Activated CD8-positive, alpha-beta memory T cell treated with anti-CD3 and anti-CD28 coated beads for 1 hour (primary cell): ENCODE measurements at places on chromosomes 1 and 21.

GRCh38 chr1:115496904-115497527 lies 144.8 kb upstream of the VANGL1 start:
- DNase-seq = no peak

DNA sequence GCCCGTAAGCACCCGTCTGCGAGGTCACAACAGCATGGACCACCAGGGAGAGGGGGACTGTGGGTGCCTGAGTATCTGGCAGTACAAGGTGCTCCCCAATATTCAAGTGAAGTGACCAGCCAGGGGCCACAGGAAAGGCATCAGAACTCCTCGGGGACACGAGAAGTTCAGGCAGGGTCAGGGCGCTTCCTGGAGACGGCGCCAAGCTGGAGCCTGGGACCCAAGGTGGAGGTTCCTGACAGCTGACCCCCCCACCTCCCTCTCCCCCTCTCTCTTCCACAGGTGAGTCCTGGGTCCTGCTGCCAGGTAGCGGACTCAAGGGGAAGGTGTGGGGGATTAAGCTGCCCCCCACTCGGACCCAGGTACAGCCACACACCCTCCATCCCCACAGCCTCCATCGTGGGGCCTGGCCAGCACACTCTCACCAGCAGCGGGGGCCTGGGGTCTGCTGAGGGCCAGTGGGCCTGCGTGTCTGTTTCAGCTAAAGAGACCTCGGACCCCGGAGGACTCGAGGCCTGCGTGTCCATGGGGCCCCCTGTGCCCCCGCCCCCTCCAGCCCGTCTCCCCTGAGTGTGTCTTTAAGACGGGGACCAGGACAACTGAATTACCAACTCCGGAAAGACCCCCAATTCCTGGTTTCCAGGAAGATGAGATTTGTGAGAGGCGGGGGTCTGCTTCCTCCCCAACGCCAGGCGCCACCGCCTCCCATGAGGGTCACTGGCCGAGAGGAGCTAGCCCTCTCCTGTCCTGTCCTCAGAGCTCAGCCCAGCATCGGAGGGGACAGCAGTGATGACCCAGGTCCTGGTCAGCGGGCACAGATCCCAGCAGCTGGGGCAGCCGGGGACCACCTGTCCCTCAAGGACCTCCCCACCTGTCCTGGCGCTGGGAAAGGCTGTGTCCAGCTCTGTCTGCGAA lies 6.2 kb downstream of the TNFRSF18 start:
- no peak for DNase-seq

GRCh38 chr1:110203021-110203661 lies 7.0 kb upstream of the KCNC4 start:
- peak; percentile 22 for DNase-seq

DNA sequence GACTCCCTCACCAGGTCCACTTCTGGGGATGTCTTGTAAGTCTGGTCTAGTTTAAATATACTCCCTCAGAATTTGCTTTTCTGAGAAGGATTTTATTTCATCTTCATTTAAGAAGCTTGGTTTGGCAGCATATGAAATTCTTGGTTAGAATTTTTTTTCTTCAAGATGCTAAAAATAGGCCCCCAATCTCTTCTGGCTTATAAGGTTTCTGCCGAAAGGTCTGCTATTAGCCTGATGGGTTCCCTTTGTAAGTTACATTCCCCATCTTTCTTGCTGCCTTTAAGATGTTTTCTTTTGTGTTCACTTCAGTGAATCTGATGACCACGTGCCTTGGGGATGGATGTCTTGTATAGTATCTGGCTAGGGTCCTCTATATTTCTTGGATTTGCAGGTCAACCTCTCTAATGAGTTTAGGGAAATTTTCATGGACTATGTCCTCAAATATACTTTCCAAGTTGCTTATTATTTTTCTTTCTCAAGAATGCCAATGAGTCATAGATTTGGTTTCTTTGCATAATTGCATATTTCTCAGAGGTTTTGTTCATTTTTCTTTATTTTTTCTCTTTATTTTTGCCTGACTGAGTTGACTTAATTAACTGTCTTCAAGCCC lies 19.4 kb downstream of the TCP10L start:
- no peak for DNase-seq

GRCh38 chr1:45522324-45523104 lies 830 bp upstream of the PRDX1 start:
- no peak for DNase-seq

- no peak for DNase-seq
These were observed 24.5 kb upstream of the GNPAT start for GRCh38 chr1:231216498-231216897.

- no peak for DNase-seq
These were observed 46.0 kb downstream of the KCNJ6 start for GRCh38 chr21:37870221-37870620.
